ENCODE measurements at places on chromosomes 2 and 18.
A peak's percentile ranks its signal among the peaks of the same experiment; 100 is the strongest.

- DNase-seq = no peak
Measured at GRCh38 chr2:10003206-10004125, 39.9 kb upstream of the KLF11 start.

GRCh38 chr2:190576573-190576972, 42.1 kb upstream of the NEMP2 start:
- no peak for DNase-seq

GRCh38 chr2:49839818-49840217, 685.5 kb upstream of the FSHR start:
- DNase-seq = no peak

DNA sequence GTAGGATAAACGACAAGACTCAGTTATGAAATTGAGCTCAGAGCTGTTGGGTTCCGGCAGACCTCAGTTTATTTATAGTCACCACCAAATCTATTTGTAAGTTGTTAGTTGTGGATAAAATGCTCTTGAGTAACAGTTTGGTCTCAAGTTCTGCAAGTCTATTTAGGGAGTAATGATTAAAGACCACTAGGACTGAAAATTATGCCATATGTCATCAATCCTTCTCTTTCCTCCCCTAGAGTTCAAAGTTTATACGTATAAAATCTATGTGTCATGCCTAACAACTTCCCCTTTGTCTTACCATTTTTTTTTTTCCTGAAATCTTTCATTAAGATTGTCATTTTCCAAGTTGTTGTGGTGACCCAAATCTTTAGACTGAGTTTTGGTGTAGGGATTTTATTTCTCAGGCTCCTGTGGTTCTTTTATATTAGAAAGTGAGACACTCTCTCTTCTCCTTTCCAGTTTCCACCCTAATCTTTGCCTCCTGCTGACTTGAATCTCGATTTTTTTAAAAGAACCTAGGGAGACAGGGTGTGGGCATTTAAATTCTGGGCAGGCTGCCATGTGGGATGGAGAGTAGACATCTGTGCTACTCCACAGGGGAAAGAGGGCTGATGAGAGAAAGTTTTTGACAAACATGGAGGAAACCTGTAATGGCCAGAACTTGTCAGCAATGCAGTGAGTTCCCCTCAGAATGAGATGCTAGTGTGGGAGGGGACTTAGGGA, 51.0 kb downstream of the LAMA3 start:
- peak; percentile 83 for DNase-seq

DNA sequence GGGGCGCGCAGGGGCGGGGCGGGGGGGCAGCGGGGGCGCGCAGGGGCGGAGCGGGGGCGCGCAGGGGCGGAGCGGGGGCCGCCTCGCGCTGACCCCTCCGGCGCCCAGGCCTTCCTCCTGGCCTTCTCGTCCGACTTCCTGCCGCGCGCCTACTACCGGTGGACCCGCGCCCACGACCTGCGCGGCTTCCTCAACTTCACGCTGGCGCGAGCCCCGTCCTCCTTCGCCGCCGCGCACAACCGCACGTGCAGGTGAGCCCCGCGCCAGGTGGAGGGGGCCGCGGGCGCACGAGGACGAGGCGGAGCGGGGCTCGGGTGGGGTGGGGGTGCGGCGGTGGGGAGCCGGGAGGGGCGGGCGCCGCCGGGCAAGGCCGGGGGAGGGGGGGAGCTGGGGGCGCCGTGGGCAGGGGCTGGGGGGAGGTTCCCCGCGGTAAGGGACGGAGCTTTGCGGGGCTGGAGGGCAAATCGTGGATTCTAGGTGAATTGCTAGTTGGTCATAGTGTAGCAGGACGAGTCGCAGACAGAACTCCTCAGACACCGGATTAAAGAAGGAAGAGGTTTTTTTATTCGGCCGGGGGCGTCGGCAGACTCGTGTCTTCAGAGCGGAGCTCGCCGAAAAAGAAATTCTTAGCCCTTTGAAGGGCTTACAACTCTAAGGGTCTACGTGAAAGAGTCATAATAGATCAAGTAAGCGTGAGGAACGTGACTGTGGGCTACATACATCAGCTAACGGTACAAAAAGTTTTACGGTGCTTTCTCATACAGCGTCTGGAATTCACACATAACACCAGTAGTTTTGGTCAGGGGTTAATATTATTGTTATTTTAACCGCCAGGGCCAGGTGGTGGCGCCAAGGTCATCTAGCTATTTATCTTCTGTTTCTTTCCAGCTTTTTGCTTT, 29.9 kb downstream of the ANO7 start:
- no peak for DNase-seq

- DNase-seq = no peak
Measured at GRCh38 chr2:241321886-241322285, 6.2 kb downstream of the SEPTIN2 start.

GRCh38 chr18:59109375-59109774, 30.3 kb upstream of the SEC11C start:
- DNase-seq = peak; percentile 17

All from myocyte (in vitro differentiated cells).